Kidney glomerular epithelial cell (primary cell): ENCODE measurements at places on chromosomes 5 and 9.

DNA sequence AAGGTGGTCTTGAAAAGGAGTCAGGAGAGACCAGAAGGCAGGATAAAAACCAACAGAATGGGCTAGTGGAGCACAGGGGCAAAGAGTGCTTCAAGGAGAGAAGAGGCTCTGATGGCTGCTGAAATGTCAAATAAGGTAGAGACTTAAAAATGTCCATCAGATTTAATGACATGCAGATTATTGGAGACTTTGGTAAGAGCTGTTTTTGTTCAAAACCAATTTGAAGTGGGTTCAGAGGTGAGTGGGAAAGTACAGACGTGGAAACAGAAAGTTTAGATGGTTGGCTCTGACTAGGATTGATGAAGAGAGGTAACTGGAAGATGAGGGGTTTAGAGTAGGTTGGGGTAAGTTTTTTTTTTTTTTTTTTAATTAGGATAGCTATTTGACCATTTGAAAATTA, 14.1 kb downstream of the SLC25A46 start:
- DNase-seq, result no peak

GRCh38 chr9:89149726-89150125, 28.9 kb downstream of the SHC3 start:
- DNase-seq, result peak; percentile 10

DNA sequence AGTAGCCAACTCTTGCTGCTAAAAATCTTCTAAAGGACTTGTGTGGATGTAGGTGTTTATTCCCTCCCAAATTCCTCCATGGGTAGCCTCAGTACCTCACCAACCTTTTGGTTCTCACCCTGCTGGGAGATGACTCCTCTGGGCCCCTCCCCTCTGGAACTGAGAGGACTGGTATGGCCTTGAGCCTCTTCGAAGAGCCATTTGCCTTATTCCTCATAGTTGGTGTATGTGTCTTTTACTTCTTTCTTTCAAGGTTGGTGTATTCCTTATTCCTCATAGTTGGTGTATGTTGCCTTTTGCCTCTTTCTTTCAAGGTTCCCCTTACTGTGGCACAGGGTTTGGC, 48.3 kb downstream of the GNAQ start:
- DNase-seq, result no peak

GRCh38 chr5:93503598-93504067, 77.4 kb downstream of the NR2F1-AS1 start:
- DNase-seq, result peak; percentile 79

- no peak for DNase-seq
These were observed 7.9 kb upstream of the SYK start for GRCh38 chr9:90793729-90794128.

GRCh38 chr9:132078699-132079356, 839 bp downstream of the MED27 start:
- DNase-seq, result no peak

GRCh38 chr5:79042188-79042587, 27.3 kb downstream of the DMGDH start:
- DNase-seq, result no peak

DNA sequence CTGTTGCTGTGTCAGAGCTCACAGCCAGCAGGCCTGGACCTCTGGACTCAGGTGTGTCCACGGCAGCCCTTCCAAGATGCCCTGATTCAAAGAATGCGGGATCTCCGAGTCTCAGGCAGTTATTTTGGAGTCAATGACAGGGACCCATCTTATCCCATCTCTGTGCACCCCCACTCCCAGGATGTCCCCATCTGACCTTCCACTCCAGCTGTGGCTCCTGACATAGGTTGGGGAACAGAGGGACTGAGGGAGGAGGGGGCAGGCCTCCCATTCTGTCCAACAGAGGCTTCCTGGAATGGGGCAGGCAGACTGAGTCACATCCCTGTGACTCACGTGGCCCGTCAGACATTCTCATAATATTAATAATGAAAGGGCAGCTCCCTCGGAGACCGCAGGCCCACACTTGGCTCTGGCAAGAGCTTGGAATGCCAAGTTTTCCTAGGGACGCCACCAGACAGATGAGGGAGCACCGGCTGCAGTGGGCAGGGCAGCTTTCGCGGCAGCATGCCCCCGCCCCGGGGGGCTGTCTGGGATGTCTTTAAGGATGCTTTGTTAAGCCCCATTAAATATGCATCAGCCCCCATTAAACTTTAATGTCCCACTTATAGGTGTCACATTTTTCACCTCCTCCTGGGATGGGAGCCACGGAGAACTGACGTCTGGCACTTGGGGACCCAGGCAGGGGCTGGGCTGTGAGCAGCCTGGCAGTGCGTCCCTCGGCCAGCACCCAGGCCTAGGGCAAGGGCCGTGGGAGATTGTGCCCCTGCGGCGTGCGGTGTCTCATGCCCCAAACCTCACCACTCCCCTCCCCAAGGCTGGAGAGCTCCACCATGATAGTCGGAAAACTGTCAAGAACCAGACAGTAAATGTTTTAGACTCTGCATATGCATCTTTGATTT, 23.6 kb upstream of the FIBCD1 start:
- peak; percentile 96 for DNase-seq

GRCh38 chr9:3492214-3492613, 33.6 kb downstream of the RFX3 start:
- DNase-seq, result no peak

DNA sequence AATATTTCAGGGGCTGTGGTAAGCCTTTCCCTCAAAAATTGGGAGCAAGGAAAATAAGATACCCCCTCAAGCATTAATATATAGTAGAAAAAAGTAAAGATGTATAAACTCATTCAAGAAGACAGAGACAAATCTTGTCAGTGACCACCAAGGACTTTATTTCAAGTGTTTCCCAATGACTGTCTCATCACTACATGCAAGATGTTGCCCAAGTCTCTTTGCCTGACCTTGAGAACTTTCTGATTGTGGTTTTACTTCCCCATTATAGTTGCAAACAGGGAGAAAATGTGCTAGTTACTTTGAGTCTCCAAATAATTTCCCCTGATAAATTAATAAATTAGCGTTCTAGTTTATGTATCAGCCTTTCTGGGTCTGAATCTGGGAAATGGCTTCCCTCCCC, 4.0 kb upstream of the SLC46A2 start:
- DNase-seq, result no peak

- no peak for DNase-seq
These were observed 305.4 kb downstream of the TLR4 start for GRCh38 chr9:118009614-118010013.

- DNase-seq, result no peak
These were observed 541.1 kb upstream of the GRAMD2B start for GRCh38 chr5:125882061-125882460.
